Fibroblast of upper back skin (primary cell): ENCODE measurements at places on chromosomes 6 and 20.

- DNase-seq: no peak
These were observed 126.0 kb downstream of the WDR27 start for GRCh38 chr6:169575821-169576220.

DNA sequence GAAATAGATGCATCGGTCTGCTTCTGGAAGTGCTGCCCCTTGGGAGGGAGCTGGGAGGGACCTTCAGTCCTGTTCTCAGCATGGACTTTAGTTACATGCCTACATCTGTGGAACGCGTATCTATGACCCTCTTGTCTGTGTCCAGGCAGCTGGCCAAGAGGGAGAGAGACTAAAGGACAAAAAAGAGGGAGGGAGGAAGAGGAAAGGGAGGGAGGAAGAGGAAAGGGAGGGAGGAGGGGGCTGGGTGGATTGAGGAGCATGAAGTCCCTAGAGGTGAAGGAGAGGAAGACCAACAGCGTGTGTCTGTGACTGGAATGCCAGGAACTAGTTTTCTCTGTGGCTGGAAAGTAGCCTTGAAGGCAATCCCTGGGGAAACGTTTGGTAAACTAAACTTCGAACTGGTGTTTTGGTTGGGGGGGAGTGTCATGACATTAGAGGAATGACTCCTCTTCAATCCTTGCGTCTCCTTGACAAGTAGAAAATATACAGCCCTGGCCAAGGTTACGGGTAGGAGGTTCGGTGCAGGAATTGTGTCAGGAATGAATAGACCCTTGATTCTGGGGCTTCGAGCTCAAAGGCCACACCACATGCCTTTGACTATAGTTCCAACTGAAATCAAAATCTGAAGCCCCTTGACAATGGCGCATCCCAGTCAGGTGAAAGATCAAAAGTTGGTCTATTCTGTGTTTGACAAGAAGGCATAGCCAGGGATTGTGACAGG is 52.0 kb upstream of the PLEKHG1 start:
- DNase-seq: no peak

GRCh38 chr20:48959899-48960550 is 38.5 kb downstream of the ARFGEF2 start:
- DNase-seq: peak; percentile 14

GRCh38 chr6:15025446-15025845 is 220.4 kb upstream of the JARID2 start:
- DNase-seq: peak; percentile 26

- no peak for DNase-seq
These were observed 154.7 kb downstream of the PHF3 start for GRCh38 chr6:63790334-63790733.

DNA sequence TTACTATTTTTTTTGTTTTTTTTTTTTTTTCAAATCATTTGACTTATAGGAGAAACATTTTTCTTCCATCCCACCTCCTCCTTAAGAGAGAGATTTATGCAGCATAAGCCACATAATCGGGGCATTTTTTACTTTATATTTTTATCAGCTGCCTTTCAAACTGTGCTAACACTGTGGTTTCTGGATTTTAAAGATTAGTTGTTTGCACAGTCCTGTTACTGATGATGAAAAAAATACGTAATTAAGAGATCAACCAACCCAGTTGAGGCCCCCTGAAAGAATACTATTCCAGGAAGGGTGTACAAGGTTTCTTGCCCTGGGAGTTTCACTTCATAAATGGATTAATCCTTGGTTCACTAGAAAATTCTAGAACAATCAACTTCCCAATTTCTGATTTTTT is 68.3 kb downstream of the MMS22L start:
- DNase-seq: no peak

DNA sequence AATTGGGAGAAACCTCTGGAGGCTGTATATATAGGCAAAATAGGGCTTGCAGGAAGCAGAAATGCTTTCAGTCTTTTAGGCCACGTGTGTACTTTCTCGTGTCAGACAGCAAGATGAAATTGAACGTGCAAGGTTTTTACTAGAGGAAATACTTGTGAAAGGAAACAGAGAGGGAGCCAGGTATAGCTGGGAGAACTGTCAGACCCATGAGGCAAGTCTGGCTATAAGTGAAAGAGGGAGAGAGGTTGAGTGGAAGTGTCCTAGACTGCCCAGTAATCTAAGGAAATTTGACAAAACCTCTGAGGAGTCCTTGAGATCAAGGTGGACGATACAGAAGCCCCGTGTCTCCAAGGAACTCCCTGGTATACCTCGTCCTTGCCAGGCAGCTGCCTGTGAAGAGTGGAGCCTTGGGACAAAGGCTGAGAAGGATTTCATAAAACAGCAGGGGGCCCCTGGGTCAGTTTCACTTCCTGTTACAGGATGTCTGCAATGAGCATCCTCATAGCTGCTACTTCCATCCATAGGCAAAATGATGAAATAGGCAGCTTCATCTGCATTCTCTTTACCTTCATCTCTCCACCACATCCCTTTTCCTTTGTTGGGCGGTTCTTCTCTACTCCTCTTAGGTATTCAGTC is 114.4 kb upstream of the MAP3K7 start:
- DNase-seq: peak; percentile 5

DNA sequence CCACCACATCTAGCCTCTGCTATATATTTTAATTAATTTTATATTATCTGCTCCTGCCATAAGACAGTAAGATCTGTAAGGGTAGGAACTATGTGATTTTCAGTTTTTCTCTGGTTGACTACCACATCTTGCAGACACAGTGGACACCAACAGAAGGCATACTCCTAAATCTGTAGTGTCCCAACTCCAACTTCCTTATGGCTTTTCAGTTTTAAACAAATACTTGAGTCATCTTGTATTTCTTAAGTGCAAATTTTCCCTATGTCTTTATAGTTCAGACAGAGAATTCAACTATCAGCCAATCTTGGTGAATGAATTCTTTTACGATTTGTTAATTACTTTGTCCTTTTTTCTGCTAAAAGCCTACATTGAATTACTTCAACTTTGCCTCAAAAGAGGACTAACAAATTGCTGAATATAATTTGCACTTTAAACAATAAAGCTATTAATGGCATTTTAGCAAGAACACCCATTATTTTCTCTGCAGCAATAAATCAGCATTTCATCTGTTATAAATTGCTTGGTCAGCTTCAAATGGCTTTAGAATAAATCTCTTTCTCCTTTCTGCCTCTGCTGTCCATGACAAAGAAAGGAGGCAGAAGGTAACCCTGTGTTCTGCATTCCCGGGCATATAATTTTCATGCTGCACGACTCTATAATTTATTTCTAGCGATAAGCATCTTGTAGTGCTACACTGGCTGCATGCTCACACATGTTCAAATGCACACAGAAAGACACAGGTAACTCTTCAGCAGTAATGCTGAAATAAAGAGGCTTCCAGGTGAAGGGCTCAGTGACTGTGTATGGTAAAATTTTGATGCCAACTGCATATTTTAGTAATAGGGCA is 144.8 kb downstream of the BACH2 start:
- no peak for DNase-seq

GRCh38 chr20:13423472-13424173 is 202.5 kb downstream of the ISM1 start:
- no peak for DNase-seq

DNA sequence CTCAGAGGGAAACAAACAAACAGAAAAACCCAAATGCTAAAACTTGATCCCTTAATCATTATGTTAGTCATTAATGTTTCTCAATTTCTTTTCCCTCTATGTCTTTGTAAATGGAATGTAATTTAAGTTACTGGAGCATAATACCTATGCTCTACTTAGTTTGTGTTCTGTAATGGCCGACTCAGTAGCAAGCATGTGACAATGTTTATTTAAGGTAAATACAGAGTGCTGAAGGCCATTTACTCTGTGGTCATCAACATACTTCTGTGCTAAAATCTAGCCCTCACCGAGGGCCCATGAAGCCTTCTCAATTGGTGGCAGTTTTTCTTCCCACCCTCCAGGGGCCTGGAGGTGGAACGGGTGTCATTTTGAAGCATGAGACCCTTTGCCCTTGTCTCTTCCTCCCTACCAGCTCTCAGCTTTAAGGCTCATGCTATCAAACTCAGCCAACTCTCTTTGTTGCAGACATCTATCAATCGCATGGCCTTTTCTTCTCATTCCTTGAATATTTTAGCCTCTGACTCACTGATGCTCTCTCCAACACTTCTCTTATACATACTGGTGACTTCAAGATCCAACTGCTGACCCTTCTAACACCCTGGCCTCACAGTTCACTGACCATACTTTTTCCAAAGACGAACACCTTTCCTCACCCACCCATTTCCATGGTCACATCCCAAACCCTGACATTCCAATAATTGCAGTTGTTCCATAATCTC is 48.2 kb downstream of the STX7 start:
- peak; percentile 57 for DNase-seq

DNA sequence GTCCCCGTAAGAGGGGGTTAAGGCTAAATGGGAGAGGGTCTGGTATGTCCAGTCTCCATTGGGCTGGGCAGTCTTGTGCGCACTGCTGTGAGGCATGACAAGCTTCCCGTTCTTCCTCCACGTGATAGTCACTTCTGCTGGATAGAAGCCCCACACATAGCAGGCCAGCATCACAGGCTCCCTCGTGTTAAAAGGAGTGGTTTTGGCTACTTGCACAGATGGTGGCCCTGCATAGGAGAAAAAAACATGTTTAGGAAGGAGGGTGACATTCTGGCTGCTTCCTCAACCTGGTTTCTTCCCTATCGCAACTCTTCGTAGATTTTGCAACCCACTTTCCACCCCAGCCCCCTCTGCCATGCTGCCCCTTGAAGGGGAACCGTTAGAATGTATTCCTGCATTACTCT is 3.6 kb downstream of the HLA-DMB start:
- DNase-seq: no peak
